ENCODE measurements at places on chromosomes 12 and 14.

GRCh38 chr14:35915185-35915584 lies 89.0 kb downstream of the BRMS1L start:
- DNase-seq = no peak

DNA sequence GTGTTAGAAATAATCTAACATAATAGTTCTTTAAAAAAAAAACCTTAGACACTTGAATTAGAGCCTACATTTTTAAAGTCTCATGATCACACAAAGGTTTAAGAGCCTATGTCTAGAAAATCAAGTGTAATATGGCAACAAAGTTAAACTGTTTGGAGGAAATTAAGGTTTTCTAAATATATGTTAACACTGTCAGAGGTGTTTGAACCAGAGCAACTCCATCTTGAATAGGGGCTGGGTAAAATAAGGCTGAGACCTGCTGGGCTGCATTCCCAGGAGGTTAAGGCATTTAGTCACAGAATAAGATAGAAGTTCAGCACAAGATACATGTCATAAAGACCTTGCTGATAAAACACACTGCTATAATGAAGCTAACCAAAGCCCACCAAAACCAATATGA lies 12.4 kb downstream of the CPNE8 start:
- no peak for DNase-seq

GRCh38 chr12:48728807-48729206 lies 12.3 kb upstream of the CCNT1 start:
- no peak for DNase-seq

DNA sequence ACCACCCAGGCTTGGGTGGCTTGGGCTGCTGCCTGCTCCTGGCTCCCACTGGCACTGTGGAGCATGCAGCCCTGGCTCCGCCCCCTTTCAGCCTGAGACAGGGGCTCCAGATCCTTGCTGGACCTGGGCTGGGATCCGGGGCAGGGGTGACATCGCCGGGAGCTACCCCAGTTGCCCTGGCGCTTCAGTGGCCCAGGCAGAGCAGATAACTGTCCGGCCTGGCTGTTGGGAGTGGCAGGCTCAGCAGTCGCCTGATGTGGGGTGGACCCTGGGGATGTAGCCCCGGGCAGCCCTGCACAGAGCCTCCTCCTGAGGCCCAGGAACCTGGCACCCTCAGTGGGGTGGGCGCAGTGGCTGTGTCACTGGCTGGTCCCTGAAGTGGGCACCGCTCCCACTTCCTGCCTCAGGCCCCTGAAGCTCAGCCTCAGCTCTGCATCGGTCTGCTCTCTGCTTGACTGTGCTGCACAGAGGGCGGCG lies 57.9 kb downstream of the FUT8 start:
- DNase-seq = no peak

- DNase-seq = no peak
Measured at GRCh38 chr14:63939006-63939270, 86.1 kb downstream of the SYNE2 start.

- no peak for DNase-seq
Measured at GRCh38 chr12:114347861-114348260, 58.1 kb downstream of the TBX5 start.

DNA sequence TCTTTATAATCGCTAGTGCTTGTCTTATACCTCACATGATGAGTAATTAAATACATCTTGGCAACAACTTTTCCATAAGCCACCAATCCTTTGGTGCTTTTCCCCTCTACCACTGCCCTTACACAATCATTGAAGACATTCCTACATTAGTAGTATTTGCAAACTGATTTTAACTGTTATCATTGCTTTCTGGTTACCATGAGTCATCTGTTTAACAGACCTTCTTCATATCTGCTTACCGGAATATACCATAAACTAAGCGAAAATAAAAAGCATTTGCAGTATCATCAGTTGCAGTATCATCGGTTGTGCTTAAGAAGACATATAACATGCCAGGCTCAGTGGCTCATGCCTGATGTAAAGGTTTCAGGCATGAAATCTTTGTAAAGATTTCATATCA lies 54.8 kb upstream of the PLEKHA5 start:
- no peak for DNase-seq

GRCh38 chr12:6326316-6327228 lies 15.3 kb downstream of the TNFRSF1A start:
- no peak for DNase-seq

DNA sequence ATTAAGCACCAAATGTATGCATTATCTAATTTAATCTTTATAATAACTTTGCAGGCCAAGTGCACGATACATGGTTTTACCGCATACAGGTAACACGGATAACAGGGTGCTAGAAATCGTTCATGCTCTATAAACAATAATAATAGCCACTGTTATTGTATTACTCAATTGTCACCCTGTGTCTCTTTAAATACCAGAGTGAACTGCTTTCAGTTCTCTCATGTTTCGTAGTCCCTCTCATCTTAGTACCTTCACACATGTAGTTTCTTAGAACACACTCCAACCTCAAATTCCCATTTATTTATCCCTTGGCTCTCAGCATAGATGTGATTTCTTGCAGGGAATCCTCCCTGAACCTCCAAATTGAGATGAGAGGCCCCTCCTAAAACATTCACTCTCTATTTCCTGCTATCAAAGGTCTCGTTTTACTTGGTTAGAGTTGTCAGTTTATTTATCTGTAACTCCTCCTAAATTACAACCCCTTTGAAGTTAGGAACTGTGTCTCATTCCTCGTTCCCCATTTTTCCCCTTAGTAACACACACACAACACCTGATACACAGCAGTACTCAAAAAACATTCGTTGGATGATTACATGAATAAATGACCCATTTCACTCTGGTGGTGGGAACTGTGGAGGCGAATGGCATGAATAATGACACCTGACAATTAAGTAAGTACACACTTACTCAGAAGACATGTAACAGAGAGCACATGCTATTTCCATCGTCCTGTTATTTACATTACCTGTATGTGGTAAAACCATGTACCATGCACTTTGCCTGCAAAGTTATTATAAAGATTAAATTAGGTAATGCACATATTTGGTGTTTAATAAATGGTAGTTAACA lies 134.6 kb downstream of the BTG1 start:
- DNase-seq = no peak

DNA sequence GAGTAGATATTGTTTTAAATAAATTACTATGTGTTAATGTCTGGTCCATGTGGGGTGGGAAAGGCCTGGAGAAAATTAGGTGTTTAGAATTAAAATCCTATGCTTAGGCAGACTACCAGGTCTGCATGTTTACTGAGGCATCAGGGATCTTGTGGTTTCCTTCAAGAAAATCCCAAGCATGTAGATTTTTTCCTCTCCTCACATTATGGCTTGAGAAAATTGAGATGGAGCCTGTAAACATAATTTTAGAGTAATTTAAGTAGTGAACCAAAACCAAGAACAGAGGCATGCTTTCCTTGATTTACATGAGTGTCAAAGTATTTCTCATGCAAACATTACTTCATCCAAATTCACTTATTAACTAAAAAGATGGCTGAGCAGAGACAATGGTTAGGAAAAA lies 823.7 kb downstream of the AACS start:
- DNase-seq = no peak

GRCh38 chr12:263574-263973 lies 938 bp upstream of the SLC6A13 start:
- no peak for DNase-seq

- no peak for DNase-seq
Measured at GRCh38 chr12:124754491-124754890, 109.2 kb downstream of the SCARB1 start.

- DNase-seq = no peak
Measured at GRCh38 chr14:74389980-74390379, 36.0 kb downstream of the SYNDIG1L start.

DNA sequence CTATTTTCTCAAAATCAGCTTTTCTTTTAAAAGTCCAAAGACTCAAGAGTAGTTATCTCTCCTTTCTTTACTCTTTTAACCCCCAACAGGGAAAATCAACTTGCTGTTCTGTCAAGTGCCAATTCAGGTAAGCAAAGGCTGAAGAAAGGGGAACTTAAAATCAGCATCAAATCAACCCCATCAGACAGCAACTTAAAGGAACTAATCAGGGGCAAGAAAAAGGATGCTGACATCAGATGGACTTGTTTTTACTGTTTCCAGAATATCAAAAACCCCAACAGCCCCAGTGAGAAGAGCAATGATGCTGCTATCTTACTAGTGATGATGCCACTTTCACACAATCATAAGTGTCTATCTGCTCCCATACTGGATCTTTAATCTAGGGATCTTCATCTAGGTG lies 3.4 kb downstream of the BAZ2A start:
- DNase-seq = no peak

DNA sequence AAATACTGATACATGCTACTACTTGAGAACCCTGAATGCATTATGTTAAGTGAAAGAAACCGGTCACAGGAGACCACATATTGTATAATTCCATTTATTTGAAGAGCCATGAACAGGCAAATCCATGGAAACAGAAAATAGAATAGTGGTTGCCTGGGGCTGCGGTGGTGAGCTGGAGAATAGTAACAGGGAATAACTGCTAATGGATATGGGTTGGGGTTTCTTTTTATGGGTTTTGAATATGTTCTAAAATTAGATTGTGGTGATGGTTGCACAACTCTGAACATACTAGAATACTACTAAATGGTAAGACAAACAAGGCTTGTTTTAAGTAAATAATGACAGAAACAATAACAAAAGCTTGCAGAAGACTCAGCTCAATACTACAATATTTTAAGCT lies 293.0 kb downstream of the BTG1 start:
- DNase-seq = no peak

DNA sequence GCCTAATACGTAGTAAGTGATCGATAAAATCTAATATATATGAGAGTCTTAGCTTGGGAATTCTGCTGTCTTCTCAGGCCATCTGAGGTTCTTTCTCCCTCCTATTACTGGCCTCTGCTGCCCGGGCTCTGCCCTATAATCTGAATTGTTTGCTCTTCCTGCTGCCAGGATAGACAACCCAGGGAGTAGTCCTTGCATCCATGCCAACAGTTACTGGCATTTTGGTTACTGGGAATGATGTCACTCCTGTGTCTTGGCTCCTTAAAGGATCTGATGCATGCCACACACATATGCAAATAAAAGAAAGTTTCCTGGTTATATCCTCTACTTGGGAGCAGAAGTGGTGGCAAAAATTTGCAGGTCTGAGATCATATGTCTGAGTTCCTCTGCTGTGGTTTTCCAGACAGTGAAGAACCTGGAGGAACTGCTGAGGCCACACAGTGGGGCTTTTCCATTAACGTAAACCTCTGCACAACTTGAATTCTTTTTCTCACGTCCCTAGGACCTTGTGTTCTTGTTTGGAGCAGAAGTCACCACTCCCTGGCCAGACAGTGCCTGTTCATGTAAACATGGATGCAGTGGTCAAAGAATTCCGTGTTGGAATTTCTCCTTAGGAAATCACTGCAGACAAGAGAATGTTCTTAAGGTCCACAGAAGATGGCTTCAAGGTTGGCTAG lies 320.6 kb upstream of the TBX3 start:
- DNase-seq = no peak

GRCh38 chr12:76920172-76921099 lies 41.6 kb upstream of the CSRP2 start:
- DNase-seq = no peak

DNA sequence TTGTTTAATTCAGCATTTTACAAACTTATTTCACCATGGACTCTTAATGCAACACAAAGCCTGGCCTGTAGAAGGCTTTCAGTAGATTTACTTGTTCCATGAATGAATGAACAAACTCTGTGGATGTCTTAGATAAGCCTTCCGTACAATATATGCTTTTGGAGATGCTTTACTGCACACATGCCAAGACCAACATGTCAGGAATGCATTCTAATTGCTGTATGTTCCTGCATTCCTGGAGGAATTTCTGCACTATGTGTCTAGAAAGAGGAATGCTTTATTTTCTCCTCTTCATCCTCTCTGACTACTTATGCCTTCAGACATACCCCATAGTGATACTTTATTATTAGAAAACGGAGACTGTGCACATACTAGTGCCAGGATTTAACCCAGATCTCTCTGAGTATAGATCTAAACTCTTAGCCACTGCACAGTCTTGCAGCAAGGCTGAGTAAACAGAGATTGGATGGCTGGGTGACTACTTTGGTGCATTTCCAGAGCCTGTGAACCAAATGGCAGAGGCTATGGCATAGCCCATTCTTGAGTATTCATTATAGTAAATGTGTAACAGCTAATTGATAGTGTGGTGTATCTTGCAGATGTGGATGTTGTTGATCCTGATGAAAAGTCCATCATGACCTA lies 108.2 kb downstream of the SYNE2 start:
- no peak for DNase-seq

GRCh38 chr14:95759941-95760340 lies 46.0 kb upstream of the TCL1A start:
- no peak for DNase-seq

GRCh38 chr14:31205681-31206535 lies 1.7 kb downstream of the HECTD1 start:
- DNase-seq = no peak

DNA sequence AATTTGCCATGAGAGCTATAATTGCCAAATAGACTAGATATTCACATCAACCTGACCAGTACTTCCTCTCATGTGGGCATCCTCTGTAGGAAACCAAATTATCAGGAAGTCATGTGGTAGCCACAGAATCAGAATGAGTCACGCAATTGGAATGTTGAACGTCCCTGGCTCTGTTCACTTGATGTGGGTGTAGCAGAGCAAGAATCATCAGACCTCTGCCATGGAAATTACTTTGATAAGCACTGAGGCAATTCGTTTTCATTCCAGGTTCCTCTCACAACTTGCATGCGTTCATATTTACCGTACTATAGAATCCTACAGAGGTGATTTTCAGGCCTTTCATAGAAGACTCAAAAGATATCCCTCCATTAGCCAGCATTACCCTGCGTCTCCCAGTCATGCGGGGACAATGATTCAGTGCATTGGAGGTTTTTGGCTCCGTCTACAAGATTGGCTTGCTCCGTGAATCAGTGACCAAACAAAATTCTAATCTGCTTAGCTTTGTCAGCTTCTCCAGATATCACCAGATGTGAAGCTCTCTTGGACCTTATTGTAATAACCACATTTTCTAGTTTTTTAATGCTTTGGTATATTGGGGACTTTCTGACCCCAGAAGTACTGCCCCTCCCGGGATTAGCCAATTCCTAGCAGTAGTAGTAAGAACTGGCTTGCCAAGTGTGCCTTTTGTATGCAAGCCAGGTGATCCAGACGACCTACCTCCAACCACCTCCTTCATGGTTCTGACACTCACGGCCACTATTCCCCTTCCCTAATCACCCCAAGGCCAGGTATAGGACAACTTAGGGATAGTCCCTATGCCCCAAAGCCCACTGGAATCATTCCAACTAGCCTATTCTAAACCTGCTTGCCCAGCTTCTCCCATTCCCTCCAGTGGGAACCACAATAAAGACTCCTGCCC lies 133.4 kb downstream of the KICS2 start:
- no peak for DNase-seq

DNA sequence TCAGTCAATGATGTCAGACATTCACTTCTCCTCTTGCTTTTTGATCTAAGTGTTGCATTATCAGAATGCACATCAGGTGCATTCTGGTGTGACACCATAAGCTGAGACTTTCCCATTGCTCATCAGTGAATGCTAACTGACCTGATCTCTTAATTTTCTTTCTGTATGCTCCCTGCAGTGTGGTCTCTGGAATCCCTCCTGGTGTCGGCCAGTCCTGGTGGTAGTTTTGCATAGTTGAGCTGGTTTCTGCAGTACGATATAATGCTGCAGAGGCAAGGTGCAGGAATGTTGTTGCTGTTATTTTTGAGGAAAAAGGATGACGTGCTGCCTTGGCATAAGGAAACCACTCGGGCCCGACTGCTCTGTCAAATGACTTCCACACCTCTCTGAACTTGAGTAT lies 11.0 kb upstream of the SRP54 start:
- DNase-seq = no peak

- no peak for DNase-seq
Measured at GRCh38 chr12:131117438-131118245, 163.9 kb downstream of the ADGRD1 start.
